Smooth muscle cell of the brain vasculature (primary cell): ENCODE measurements at places on chromosomes 13 and 19.

- DNase-seq, result no peak
Observed at GRCh38 chr19:28314287-28314686, 898.7 kb downstream of the UQCRFS1 start.

- DNase-seq, result no peak
Observed at GRCh38 chr19:30557212-30557611, 185.0 kb downstream of the ZNF536 start.

- DNase-seq, result no peak
Observed at GRCh38 chr19:15108145-15108844, 1.1 kb downstream of the SYDE1 start.

GRCh38 chr13:26229080-26229615 is 7.0 kb upstream of the RNF6 start:
- no peak for DNase-seq

GRCh38 chr13:51644654-51645053 is 60.4 kb downstream of the WDFY2 start:
- DNase-seq, result no peak

GRCh38 chr13:91701975-91702374 is 303.6 kb downstream of the GPC5 start:
- no peak for DNase-seq

GRCh38 chr13:66446413-66446812 is 783.7 kb downstream of the PCDH9 start:
- DNase-seq, result no peak

DNA sequence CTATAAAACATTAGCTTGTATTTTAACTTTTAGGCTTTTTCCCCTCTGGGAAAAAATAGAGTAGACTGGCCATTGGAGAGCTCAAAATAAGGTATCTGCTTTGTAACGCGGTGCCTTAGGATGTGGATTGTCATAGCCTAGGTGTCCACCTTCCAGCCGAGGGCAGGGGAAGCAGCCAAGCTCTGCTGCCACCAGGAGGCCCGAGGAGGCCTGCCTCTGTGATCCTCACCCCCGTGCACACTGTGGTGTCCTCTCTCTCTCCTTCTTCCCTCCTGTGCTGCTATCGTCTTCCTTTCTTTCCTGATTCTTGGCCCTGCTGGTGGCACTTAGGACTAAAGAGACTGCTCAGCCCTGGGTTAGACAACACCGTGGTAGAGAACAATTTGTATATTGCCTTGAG is 11.3 kb downstream of the HNRNPM start:
- no peak for DNase-seq

GRCh38 chr13:51614350-51614786 is 30.1 kb downstream of the WDFY2 start:
- no peak for DNase-seq

- no peak for DNase-seq
Observed at GRCh38 chr13:112899281-112900225, 69.5 kb upstream of the MCF2L start.

DNA sequence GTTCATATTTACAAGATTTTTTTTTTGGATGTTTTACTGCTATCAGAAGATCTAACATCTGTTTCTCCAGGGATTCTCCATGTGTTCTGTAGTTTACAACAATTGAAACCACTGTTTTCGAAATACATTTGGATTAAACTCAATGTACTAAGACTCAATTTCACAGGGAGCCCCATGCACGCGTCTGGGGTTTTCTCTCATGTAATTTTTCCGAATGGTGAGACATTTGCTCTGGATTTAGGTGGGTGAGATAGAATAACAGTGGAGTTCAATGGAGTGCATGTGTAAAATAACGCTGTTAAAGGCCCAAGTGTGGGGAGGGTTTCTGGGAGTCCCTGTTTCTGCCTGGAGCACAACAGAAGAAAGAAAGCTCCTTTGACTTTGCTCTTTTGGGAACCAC is 330.3 kb downstream of the TSHZ3 start:
- no peak for DNase-seq

- no peak for DNase-seq
Observed at GRCh38 chr13:22696433-22696832, 484.3 kb upstream of the SGCG start.

DNA sequence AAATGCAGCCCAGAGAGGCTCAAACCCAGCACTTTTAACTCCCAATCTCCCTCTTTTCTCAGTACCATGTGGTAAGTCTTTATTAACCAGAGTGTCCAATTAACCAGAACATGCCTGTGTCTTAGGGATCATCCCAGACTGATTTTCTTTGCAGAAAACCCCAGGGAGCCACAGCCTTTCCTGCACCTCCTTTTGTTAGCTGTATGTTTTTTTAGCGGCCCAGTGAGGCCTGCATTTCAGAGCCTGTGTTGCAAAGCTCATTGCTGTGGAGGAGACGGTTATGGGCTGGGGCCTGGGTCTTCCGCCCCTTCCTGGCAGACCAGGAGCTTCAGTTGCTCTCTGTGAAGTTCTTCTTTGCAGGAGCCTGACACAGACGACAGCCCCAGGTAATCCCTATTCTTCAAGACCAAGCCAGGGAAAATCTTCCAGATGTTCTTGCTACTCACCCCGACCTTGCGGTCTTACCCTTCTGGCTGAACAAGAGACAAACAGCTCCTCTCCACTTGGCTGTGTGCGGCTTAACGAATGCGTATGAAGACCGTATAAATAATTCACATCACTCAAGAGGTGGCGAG is 70.7 kb upstream of the TSHZ3 start:
- DNase-seq, result no peak

- no peak for DNase-seq
Observed at GRCh38 chr13:98853771-98854221, 101.3 kb upstream of the SLC15A1 start.

DNA sequence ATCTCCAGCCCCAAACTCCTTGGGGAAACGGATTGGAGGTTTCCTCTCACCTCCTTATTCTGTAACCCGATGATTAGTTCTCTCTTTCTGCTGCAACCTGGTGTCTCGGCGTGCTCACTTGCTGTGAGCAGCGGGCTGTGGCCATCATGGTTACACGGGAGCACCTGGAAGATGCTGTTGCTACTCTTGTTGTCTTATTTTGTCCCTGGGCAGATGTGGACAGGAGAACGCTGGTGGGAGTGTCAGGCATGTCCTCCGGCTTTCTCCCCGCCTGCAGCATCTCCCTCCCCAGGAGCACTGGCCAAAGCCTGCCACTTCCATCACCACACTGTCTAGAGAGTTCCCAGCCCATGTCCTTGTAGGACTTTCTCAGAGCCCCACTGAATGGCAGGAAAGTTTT is 211.8 kb upstream of the ZNF536 start:
- no peak for DNase-seq

DNA sequence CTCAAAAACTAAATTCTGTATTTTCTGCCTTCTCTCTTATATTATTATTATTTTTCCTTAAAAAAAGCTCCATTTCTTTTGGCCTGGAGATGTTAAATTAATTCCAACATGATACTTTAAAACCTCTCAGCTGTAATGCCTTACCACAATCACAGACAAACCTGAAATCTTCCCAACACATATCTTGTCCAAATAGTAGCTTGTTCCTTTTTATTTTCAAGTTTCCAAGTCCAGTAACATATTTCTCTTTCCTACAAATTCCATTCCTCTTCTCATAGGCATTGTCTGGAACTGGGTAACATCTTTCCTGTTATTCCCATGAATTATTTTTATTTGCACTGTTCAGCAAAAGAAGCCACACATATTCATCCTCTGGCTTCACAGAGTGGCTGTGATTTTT is 137.0 kb downstream of the SLITRK6 start:
- DNase-seq, result no peak

GRCh38 chr13:40779796-40780285 is 8.9 kb upstream of the MRPS31 start:
- DNase-seq, result no peak

DNA sequence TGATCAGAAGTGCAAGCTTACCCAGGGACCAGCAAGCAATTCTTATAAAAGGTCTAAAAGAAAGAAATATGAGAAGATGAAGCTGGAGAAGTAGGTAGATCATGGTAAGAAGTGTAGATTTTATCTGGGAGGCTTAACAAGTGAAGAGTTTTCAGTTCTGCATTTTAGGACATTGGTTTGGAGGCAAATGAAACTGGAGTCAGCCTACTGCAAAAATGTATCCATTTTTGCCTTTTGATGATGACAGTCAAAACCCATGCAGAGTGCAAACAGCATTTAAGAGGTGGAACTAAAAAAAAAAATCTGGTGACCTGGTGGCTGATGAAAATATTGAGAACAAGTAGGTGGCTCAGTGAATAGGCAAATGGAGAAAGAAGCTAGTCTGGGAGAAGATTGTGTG is 216.9 kb downstream of the DNAJC15 start:
- DNase-seq, result no peak

DNA sequence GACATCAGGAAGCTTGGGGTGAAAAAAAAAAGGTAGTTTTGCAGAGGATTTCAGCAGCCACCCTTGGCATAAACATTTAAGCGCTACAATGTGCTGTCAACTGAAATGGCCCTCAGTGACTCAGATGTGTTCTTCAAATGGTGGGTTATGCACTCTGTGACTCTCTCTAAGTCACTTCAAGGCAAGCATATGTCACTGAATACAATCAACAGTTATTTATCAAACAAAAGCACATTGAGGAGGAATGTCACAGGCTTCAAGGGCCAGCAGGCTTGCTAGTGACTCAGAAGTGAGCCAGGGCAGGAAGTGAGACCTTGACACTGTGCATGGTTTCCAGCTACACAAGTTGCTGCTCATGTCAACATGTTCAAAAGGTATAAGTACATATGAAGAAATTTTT is 523.7 kb upstream of the HTR2A start:
- DNase-seq, result no peak

DNA sequence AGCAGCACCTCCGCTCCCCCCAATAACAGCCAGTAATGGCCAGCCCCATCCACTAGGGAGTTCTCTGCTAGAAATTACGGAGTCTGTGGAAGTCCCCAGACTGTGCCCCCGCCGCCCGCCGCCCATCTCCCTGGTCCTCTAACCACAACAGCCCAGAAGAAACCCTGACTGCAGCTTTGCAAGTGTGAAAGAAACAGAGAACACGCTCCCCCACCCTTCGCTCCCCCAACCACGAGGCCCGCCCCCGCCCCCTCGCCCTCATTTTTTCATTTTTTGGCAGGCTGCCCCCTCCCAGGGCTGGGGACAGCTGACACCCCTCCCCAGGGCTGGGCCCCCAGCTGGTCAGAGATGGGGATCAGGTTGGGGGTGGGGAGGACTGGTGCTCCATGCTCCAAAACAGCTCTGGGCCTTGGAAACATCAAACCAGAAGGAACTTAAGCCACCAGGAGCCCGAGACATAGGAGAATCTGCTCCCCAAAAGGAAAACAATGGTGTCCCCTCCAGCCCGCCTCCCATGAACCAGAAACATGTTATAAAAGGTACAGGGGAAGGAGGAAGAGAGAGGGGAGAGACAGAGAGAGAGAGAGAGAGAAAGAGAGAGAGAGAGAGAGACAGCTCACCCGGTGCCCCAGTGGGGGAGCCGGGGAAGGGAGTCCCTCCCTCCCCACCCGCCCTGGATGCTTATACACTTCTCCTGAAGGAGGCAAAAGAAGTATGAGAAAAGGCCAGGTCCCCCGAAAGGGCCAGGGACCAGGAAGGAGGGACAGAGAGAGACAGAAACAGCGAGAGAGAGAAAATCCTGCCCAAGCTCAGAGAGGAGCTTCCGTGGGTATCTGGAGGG is 29.8 kb upstream of the ASF1B start:
- DNase-seq, result no peak

DNA sequence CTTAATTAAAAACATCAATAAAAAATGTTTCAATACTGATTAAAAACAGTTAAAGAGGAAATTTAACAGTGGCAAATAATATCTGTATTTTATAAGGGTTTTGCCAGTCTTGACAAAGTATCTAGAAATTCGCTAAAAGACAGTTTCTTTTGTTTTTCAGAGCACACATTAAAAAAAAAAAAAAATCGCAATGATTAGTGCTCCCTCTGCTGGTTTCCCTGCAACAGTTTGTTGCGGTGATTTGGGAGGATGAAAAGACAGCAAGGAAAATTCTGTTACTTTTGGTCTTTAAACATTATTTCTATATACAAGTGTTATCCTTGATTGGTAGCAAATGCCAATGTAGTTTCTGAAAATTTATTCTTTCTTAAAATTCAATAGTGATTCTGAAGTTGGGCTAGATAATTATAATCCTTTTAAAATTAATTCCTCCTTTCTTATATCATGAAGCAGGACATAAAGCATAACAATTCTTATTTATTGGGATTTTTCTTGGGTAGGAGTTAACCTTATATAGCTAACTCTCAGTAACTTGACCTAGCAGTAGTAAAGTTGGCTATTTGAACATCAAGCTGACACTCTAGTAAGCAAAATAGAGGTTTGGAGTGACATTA is 23.1 kb upstream of the SPRY2 start:
- no peak for DNase-seq

DNA sequence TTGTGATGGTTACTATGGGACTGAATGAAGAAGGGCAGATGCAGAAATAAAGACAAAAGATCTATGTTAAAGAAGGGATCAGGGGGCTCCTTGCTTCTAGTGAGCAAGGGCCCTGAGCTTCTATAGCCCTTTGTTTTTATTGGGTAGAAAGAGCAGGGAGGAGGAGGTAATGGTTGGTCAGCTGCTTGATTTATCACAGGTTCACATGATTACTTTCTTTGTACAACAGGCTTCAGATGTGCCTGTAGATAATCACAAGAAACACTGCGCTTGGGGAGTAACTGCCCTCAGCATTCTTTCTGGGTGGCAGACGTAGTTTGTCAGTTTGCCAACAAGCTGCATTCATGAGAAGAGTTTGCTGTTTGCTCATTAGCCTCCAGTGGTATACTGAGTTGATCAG is 4.8 kb upstream of the ZNF439 start:
- DNase-seq, result no peak

GRCh38 chr19:50877338-50877737 is 4.1 kb downstream of the KLK2 start:
- no peak for DNase-seq

DNA sequence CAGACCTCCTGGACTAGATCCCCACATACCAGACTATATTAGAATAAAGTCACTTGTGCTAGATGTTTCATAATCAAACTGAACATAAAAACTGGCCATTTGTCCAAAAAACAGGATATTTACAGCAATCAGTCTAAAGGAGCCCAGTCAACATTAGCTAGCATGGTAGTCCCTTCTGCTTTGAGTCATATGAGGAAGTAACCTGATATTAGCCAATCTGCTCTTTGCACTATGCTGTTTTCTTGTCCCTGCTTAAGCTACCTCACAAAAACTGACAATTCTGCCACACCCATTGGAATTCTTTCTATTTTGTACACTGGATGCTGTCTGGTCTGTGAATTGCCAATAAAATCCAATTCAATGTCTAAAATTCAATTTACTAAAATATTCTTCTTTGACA is 1824.2 kb downstream of the OLFM4 start:
- no peak for DNase-seq

DNA sequence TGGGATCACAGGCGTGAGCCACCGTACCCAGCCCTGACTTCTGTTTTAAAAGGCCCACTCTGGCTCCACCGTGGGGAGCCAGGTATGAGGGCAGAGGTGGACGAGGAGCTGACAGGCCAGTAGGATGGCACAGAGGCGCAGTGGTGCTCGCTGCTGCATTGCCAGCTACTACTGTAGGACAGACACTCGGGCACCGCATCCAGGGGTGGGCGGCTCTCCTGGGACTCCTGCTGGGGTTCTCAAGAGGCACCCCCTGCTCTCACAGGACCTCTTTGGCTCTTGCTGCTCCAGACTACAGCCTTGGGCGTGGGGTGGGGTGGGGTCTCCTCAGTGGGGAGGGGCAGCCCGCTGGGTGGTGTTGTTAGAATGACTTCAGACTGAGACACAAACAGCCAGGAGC is 53.4 kb downstream of the LATS2 start:
- no peak for DNase-seq

- DNase-seq, result no peak
Observed at GRCh38 chr13:36887758-36888521, 32.1 kb downstream of the SMAD9 start.
